SW480 (cell line): ENCODE measurements at places on chromosomes 5 and 9.
A peak's percentile ranks its signal among the peaks of the same experiment; 100 is the strongest.

DNA sequence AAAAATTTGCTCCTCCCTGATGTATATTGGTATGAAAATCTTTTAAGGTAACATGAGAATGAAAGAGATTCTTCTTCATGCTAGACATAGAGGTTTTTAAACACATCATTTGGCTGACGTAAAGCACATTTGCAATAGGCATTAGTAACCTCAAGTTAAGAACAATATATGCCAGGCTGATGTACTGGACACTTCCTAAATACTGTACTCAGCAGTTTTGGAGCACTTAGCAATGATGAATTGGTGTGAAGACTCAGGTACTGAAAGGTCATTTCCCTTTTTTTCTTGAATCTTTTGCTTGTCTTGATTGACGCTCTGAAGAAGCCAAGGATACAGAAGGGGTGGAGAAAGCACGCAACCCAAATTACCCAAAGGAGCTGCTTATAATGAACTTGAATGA is 322.5 kb downstream of the PDE4D start:
- no peak for DNase-seq

GRCh38 chr5:131195696-131196095 is 25.0 kb downstream of the LYRM7 start:
- DNase-seq, result no peak

- DNase-seq, result no peak
These were observed 9.7 kb upstream of the IPPK start for GRCh38 chr9:92679413-92680165.

GRCh38 chr5:151896031-151896691 is 28.5 kb downstream of the GLRA1 start:
- no peak for DNase-seq

DNA sequence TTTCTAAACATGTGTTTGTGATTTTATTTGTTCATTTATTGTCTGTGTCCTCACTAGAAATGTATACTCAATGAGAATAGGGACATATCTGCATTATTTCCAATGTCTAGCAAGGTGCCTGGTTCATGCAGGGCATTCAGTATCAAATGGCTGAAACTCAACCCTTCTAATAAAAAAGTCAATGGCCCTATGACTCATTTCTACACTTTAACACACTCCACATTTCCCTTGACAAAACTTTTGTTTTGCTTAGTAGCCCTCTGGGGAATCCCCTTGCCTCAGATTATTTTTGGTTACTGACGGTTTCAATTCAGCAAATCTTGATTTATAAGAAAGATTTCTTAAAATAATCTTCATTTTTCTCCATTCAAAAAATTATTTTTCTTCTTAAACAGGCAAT is 206.0 kb upstream of the DMRTA1 start:
- no peak for DNase-seq

DNA sequence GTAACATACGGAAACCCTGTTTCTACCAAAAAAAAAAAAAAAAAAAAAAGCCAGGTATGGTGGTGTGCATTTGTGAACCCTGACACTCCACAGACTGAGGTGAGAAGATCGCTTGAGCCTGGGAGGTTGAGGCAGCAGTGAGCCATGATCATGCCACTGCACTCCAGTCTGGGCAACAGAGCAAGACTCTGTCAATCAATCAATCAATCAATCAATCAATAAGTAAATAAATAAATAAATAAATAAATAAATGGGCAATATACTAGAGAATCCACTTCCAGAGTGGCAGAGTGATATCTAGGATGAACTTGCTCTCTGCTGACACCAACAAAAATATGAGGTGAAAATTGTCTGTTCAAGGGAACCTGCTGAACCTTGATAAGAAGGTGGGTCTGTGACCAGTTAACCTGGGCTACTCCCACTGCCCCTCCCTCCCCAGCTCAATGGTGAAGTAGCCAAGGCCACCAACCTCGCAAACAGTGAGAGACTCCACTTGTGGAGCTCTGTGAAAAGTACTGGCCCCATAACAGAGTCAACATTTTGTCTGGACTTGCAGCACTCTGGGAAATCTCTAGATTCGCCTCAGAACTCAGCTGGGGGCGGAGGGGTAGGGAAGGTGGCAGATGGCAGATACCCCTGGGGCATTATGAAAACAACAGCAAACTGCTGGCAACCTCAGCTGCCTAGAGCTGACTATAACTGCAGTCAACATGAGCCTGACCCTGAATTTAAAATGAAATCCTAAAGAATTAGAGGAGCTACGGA is 163.7 kb downstream of the ROR2 start:
- DNase-seq, result no peak

DNA sequence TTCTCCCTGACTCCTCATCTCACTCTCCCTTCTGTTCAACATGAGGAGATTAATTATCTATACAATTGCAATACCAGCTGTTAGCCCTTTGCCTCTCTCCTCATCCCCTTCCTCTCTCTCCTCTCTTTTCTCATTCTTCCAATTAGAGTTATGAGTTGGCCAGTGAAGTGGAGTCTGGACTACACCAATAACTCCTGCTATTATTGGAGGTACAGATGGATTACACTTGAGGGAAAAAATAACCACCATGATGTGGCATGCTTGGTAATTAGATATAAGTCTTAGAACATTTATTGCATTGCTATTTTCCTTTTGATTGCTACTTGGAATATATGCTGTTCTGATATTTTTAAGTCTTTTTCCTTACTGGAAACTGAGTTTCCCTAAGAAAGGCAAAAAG is 159.2 kb downstream of the FRMD3 start:
- no peak for DNase-seq

- no peak for DNase-seq
These were observed 37.1 kb downstream of the FUBP3 start for GRCh38 chr9:130616451-130616850.

GRCh38 chr5:181219262-181220177 is 3.6 kb upstream of the TRIM41 start:
- no peak for DNase-seq

DNA sequence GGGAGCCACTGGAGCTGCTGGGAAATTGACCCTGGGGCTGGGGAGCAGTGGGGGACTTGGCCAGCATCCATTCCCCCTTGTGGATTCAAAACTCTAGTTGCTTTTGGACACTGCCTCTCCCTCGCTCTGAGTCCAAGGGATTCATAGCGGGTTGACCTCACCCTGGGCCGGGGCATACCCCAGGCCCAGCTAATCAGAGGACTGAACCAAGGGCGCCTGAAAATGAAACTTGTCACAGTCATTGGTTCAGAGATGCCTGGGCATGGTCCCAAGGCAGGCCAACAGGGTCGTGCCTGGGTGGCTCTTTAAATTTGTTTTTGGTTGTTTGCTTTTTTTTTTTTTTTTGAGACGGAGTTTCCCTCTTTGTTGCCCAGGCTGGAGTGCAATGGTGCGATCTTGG is 22.6 kb downstream of the STK10 start:
- DNase-seq, result no peak

GRCh38 chr5:174834081-174834480 is 109.7 kb downstream of the MSX2 start:
- DNase-seq, result no peak

GRCh38 chr9:74025402-74025925 is 471.7 kb upstream of the RORB start:
- no peak for DNase-seq

- DNase-seq, result no peak
These were observed 169.3 kb downstream of the DCP2 start for GRCh38 chr5:113145757-113146387.

GRCh38 chr5:132437604-132438266 is 52.8 kb downstream of the IRF1 start:
- DNase-seq, result peak; percentile 20

DNA sequence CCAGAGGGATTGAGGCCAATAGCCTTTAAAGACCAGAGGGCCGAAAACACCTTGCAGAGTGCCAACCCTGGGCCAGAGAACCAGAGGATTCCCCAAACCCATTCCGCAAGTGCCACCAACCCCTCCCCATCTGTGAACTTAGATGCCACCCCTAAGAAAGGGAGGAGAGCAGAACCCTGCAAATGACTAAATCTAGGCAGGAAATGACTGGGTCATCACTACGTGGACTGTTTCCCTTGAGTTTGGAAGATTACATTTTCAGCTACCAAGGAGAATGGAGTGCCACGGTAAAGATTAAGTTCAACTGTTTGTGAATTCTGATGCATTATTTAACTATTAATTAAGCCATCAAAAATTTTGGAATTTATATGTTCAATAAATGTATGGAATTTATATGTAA is 142.8 kb downstream of the ENC1 start:
- DNase-seq, result no peak

GRCh38 chr5:14414656-14415023 is 167.0 kb upstream of the OTULINL start:
- no peak for DNase-seq

- DNase-seq, result no peak
These were observed 99.2 kb downstream of the MED27 start for GRCh38 chr9:131980267-131981016.

GRCh38 chr9:74391816-74392215 is 105.3 kb upstream of the RORB start:
- no peak for DNase-seq

GRCh38 chr5:159515909-159516415 is 185.7 kb upstream of the IL12B start:
- DNase-seq, result peak; percentile 77

DNA sequence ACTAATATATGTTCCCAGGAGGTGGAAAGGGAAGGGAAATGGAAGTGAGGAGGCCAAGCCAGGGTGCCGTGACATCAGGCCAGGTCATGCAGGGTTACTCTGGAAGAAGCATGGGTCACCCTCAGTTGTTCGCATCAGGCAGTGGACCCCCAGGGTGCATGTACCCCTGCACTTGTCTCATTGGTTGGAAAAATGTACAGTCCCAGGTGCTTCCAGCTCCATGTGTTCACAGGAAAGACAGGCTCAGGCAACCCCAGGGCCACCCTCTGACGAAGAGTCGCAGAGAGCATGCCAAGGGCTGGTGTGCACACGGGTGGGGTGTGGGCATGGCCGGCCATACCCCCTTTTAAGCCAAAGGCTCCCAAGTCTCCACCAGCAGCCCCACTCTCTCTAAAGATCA is 208.9 kb downstream of the AOPEP start:
- DNase-seq, result no peak

DNA sequence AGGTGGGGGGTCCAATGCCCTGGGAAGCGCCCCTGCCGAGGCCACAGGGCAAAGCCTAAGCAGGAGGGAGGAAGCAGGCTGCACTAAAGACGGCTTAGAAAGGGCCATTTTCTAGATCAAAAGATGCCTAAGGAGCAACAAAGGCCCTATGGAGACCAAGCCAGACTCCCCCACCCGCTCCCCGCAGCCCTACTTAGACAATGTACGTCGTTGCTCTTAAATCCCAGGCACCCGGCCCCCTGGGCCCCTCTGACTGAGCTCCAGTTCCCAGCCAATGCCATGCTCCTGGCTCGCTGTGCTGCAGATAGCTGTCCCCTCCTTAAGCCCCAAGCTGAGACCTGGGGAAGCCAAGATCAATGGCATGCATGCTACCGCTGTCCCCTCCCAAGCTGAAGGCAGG is 10.3 kb downstream of the IPPK start:
- DNase-seq, result no peak

DNA sequence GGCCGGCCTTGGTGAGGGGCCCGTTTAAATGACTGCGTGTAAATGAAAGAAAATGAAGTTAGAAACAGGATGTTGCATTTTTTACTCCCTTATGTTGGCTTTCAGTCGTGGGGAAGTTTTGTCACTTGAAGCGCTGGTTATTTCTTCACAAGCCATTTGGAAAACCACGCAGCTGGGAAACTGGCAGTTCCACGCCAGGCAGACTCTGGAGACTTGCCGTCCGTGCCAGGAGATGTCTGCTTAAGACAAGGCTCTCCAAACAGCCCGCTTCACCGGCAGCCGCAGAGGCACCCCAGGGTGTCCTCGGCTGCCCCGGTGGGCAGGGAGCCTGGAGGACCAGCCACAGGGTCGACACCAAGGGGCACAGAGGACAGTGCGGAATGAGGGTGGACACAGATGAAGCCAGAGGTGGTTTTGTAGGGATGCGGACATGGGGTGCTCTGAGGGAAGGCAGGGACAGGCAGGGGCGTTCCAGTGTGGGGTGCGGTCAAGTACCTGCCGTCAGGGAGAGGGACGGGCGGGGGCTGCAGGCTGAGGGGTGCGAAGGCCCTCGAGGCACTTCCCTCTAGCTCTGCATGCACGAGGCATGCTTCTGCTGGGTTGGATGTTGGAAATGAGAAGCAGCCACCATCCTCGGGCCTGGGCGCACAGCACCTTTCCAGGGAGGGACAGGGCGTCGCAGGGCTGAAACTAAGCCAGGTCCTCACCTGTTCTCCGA is 11.1 kb upstream of the AJM1 start:
- no peak for DNase-seq
